Cortex of kidney (tissue), 1 donor: ENCODE measurements at places on chromosomes 5 and 9.

DNA sequence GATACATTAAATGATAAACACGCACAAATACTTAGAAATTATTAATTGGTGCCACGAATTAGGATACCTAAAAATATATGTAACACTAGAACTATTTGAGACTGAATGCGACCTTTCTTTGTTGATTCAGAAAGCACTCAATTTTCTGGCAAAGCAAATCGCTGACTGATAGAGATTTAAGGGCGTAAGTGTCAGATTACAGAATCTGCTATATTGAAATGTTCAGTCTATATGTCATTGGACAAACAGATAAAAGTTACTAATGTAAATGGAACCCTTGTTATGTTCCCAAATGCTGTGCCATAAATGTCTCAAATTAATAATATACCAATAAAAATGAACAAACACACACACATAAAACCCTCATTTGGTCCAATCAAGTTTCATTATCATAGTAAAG lies 137.9 kb downstream of the MPDZ start:
- no peak for DNase-seq

- no peak for DNase-seq
These were observed 1021.9 kb downstream of the CDH12 start for GRCh38 chr5:21831145-21831787.

- DNase-seq, result no peak
These were observed 8.8 kb upstream of the BOD1 start for GRCh38 chr5:173625261-173625660.

GRCh38 chr5:73215531-73215890 lies 42.5 kb downstream of the TMEM174 start:
- DNase-seq, result no peak

DNA sequence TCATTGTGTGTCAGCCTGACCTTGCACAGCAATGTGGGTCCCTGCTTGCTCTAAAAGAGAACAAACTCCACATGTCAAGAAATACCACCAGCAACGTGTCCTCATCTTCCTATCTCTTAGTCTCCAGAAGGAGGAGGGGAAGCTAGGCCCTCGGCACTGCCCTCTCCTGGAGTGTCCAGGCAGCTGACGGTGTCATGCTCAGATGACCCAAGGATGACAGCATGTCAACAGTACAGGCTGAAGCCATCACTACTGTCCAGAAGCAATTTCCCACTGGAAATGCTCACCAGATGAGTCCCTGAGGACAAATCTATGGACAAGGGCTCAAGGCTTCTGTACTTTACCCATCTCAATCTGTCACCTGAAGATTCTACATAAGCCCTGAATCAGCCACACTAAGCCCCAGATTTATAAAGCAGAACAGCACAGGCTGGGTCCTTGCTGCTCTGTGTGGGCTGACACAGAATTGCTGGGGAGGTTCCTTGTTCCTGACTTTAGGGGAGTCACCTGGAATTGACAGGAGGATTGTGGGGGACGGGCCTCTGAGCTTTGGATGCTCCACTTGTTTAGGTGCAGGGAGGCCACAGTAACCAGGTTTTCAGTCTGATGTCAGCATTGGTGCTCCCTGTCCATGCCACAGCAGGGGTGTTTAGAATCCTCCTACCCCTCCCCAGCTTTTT lies 210.2 kb downstream of the DAB2IP start:
- no peak for DNase-seq

GRCh38 chr5:68419637-68420452 lies 204.3 kb downstream of the PIK3R1 start:
- no peak for DNase-seq

DNA sequence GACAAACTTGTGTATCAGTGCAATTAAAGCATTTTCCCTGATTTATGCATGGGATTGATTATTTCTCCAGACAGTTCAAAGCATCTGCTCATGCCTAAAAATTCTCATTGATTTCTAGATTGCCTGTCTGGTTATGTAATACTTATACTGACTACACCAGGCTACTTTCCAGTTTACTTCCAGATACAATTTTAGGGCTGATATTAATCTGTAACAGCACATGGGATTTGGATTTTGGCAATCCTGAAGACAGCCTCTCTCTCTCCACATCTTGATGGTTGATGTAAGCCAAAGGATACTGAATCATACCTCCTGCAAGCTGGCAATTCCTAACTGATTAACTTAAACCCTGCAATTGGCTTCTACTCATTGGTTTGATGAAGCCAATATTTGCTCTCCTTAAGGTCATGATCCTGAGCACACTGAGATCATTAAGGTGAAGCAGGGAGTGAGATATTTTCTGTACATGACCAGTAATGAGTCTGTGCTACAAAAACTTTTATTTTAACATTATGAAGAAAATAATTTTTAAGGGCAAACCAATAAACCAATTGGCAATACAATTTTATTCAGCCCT lies 25.7 kb upstream of the FBXL7 start:
- no peak for DNase-seq

GRCh38 chr5:163385271-163385670 lies 52.1 kb upstream of the CCNG1 start:
- no peak for DNase-seq

- no peak for DNase-seq
These were observed 36.2 kb upstream of the REEP2 start for GRCh38 chr5:138402640-138403039.

GRCh38 chr9:115211413-115212124 lies 93.6 kb upstream of the TNC start:
- DNase-seq, result no peak

- DNase-seq, result no peak
These were observed 312.5 kb upstream of the SEMA6A start for GRCh38 chr5:116887104-116887503.

GRCh38 chr9:136760424-136760823 lies 2.4 kb upstream of the LCN8 start:
- no peak for DNase-seq

DNA sequence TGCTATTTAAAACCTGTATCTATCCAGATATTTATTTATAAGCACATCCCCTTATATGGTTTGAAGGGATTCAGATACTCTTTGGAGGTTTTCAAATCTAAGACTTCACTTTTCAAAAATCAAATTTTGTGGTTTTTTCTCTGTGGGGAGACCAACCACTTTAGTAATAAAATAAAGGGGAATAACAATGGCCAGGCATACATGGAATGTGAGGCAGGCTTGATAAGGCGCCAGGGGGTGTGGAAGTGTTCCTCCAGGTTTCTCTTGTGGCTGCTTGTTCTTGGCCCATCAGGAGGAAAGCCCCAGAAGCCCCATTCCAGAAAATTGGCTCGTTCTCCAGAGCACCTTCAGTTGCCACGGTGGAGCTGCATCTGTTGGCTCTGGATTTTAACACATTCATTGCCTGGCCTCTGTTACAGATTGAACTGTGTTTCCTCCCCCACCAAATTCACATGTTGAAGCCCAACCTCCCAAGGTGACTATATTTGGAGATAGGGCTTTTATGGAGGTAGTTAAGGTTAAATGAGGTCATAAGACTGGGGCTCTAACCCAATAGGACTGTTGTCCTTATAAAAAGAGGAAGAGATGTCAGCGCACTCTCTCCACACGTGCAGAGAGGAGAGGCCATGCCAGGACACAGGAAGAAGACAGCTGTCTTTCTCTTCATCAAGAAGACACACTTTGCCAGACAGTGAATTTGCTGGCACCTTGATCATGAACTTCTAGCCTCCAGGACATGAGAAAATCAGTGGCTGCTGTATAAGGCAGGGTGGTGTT lies 195.9 kb downstream of the TMEM38B start:
- no peak for DNase-seq

DNA sequence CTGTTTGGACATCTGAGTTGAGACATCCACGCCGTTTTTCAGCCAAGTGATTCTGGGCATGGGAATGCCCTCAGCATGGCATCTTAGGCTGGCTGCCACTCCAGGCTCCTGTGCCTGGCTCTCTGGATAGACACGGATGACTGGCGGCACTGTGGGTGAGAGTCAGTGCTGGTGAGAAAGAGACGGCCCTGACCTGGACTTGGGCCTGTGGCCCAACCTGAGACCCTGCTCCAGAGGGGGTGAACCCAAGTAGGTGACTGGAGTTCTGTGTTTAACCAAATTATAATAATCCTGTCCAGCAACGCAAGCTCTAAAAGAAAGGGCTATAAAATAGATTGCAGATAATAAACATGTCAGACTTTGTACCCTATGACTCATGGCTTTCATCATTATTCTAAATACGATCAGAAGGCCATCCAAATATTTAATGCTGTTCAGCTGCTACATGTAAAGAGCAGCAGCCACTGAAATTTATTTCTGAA lies 173.9 kb downstream of the HSPA4 start:
- no peak for DNase-seq

DNA sequence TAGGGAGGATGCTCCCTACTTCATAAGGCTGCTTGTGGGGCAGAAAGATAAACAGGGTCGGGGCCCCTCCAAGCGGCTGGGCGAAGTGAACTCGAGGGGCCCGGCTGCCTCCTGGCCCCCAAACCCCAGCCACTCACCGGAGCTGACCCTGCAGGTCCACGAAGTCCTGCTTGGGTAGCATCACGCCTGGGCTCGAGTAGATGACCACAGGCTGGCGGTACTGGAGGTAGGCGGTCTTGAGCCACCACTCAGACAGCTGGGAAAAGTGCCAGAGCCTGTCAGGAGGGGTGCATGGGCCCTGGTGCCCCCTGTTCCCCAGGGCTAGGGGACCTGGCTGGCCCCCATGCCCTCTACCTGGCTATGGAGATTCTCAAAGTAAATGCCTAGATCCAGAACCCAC lies 6.5 kb downstream of the CRAT start:
- no peak for DNase-seq

- DNase-seq, result no peak
These were observed 75.3 kb upstream of the OLFM1 start for GRCh38 chr9:135012166-135012565.

GRCh38 chr9:8133606-8134005 lies 334.0 kb upstream of the DMAC1 start:
- DNase-seq, result no peak

DNA sequence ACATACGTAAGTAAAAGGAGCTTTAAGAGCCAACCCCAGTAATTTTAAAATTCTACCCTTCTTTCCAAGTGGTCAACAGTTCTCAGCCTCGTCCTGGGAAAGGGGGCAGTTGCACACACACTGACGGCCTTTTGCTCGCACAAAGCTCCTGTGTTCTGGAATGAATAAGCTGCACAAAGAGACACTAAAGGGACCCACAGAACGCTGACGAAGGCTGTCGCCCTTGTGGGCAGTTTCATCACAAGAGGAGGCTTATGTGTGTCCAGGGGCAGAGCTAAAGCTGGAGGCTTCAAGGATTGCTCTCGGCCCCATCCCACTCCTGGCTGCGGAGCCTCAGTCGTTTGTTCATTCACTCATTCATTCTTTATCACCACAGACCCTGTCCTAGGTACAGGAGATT lies 67.0 kb upstream of the NEK6 start:
- no peak for DNase-seq

- DNase-seq, result no peak
These were observed 652.6 kb downstream of the CETN3 start for GRCh38 chr5:89756955-89757354.

GRCh38 chr5:176959051-176959450 lies 47.5 kb downstream of the UIMC1 start:
- no peak for DNase-seq

DNA sequence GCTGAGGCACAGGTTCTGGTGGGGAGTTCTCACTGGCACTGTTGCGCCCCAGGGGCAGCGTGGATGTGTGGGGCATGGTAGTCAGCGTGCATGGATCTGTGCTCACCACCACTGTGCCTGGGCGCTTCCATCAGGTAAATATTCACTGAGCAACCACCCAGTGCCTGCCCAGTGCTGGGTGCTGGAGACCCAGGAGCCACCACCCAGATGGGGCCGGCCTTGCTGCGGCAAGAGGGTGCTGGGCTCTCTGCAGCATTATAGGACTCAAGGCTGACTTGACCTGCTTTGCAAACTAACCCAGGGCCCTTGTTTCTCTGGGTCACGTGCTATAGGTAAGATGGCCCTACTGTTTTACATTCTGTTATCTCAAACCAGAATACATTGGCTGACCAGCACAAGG lies 60.5 kb downstream of the DAP start:
- no peak for DNase-seq

GRCh38 chr9:110880189-110880588 lies 158.1 kb downstream of the LPAR1 start:
- DNase-seq, result no peak

GRCh38 chr5:10563110-10563944 lies 543 bp upstream of the ANKRD33B start:
- DNase-seq, result no peak

DNA sequence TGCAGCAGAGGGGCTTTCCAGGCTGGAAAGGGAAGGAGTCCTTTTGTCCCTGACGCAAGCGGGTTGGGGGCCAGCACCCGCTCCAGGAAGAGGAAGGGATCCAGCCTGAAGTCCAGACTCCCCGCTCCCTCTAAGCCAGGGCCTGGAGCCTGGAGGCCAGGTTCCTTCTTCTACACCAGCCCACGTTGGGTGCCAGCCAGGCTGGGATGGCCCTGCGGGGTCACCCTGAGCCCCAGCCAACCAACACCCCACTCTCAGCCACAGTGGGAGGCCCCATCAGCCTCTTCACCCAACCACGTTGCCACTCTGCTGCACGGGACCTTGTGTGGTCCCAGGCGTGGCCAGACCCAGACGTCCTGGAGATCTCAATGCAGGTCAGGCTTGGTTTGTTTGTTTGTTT lies 970 bp upstream of the FUT7 start:
- DNase-seq, result no peak

GRCh38 chr5:59665086-59665831 lies 228.3 kb downstream of the PDE4D start:
- no peak for DNase-seq

DNA sequence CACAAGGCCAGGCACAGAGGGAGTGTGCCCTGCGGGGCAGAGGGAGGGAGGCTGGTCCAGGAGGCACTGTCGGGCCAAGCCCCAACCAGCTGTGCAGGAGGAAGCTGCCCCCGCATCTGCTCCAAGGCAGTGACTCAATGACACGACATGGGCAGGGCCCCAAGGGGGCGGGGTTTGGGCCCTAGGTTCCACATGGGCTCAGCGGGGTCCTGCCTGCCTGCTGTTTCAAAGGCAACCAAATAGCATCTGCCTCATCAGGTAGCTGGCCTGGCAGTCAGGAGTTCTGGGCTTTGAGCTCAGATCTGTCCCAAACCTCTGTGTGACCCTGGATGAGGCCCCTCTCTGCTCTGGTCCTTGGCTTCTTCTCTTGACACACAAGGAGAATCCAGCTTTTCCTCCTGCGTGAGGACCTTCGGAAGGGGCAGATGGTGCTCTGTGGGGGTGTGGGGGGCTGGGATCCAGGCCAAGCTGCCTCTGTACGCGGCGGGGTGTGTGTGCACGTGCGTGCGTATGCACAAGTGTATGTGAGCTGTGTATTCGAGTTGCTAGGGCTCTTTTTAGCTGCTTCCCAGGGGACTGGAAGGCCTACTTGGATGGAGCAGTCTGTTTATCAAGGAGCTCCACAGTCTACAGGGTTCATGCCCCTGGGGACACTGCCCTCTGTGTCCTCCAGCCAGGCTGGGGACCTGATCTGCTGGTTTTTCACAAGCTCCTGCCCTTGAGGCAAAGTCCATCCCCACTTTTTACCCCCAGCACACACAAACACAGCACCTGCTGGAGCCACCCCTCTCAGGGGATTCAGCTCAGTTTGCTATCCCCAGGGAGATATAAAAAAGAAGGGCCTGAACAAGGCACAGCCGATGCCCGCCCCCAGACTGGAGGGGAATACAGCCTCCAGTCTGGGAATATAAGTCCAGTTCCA lies 138.9 kb downstream of the RGS3 start:
- no peak for DNase-seq
